ENCODE measurements at places on chromosomes 13 and 19.

DNA sequence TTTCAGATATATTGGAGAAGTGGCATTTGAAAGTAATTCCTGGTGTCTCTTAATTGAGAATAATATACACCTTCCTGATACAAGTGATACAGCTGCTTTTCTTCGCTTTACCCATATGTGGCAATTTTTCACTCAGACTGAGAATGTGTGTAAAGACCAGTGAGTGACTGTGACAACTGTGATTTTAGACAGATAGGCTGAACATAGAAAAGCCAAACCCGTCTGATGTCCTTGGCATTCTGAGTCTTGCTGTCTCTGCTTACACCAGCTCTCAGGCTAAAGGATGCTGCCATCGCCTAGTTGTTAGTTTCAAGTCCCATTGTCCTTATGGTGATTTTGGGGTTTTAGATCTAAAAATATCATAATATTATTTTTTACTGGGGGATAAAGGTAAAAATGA is 492.6 kb downstream of the RFC3 start:
- no peak for ATAC-seq

DNA sequence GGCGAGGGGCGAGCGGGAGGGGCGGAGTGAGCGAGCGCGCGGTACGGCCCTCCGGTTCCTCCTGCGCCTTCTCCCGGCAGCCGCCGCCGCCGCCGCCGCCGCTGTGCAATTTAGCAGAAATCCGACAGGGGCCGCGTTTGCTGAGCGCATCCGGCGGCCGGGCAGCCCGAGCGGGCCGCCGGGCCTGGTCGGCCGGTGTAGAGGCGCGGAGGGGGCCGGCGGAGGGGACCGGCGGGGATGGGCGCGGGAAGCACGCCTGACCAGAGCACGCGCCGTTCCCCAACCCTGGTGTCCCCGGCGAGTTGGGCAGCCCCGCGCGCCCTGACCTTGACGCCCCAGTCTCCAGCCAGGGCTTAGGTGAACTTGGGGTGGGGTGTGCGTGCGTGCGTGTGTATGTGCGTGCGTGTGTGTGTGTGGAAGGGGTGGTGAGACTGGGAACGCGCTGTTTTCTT is 144.5 kb upstream of the ZNF536 start:
- ATAC-seq = peak; percentile 61

GRCh38 chr19:15154002-15154612 is 46.7 kb downstream of the NOTCH3 start:
- ATAC-seq = peak; percentile 63

DNA sequence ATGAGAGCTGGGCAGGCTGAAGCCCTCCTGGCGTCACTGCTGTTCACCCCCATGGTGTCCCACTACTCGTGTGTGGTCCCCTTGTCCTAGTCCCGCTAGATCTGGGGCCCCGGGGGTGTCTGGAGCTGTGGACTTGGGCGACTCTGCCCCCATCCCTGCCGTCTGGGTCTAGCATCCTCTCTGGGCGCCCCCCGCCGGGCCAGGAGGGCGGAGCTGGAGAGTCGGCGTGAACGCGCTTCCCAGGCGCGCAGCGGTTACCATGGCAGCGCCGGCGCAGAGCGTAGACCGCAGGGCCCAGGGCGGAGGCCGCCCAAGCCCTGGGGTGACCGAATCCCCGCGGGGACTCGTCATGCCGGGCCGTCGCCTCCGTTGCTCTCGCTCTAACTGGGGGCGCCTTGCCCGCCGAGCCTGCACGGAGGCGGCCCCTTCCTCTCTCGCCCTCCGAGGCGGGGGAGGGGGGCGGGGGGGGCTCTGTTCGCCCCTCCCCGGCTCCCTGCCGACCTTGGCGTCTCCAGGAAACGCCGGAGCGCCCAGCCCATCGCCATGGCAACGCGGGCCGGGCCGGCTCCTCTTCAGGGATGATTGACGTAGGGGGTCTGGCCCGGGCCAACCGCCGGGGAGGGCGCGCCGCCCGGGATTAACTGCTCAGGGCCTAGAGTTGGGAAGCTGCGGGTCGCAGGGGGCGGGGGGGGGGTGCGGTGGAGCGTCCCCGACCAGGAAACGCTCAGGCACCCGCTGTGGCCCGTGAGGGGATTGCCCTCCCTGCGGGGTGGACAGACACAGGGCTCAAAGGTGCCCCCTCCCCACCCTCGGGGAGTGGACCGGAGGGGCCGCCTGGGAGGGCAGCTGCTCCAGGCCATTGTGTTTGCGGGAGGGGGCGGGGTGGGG is 8.9 kb downstream of the ISYNA1 start:
- ATAC-seq = peak; percentile 31

GRCh38 chr13:70473907-70474306 is 365.7 kb upstream of the KLHL1 start:
- ATAC-seq = no peak

DNA sequence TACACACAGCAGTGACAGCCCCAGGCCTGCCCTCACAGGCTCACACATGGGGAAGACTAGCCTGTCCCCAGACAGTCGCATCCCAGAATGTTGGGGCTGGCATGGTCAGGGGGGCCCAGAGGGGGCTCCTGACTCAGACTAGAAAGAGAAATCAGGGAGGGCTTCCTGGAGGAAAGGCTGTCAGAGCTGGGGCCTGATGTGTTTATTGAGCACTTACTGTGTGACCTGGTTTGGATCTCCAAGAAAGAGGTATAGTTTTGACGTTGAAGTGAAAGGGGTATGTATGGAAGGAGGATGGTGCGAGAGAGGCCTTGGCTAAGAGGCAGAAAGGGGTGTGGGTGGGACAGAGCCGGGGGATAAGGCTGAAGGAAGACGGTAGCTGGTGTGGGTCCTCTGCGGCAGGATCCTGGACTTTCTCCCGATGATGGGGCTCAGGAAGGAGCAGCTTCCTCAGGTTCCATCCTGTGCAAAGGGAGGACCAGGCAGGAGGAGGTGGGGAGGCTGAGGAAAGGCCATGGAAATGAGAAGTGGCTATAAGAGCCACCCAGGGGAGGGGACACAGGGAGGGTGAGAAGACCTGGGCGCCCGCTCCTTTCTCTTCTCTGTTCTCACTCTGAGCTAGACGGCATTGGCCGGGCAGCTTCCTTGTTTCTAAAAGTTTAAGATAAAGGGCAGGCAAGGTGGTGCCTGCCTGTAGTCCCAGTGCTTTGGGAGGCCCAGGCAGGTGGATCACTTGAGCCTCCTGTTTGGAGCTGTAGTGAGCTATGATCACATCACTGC is 16.1 kb upstream of the BCL3 start:
- ATAC-seq = peak; percentile 9

GRCh38 chr13:97573011-97573410 is 139.0 kb downstream of the RAP2A start:
- no peak for ATAC-seq

- no peak for ATAC-seq
These were observed 70.6 kb downstream of the MTUS2 start for GRCh38 chr13:28890712-28891111.

DNA sequence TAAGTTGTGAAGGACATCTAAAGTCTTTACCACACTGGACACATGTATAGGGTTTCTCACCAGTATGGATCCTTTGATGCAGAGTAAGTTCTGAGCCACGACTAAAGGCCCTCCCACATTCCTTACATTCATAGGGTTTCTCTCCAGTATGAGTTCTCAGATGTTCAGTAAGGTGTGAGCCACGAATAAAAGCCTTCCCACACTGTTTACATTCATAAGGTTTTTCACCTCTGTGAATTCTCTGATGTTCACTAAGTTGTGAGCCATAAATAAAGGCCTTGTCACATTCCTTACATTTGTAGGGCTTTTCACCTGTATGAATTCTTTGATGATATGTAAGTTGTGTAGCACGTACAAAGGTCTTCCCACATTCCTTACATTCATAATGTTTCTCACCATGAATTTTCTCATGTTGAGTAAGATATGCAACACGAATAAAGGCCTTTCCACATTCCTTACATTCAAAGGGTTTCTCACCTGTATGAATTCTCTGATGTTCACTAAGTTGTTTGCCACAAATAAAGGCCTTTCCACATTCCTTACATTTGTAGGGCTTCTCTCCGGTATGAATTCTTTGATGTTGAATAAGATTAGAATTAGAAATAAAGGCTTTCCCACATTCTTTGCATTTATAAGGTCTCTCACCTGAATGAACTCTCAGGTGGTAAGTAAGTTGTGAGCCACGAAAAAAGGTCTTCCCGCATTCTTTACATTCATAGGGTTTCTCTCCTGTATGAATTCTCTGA is 29.8 kb downstream of the ZNF571 start:
- no peak for ATAC-seq

GRCh38 chr13:77002590-77003190 is 10.8 kb downstream of the CLN5 start:
- ATAC-seq = no peak

DNA sequence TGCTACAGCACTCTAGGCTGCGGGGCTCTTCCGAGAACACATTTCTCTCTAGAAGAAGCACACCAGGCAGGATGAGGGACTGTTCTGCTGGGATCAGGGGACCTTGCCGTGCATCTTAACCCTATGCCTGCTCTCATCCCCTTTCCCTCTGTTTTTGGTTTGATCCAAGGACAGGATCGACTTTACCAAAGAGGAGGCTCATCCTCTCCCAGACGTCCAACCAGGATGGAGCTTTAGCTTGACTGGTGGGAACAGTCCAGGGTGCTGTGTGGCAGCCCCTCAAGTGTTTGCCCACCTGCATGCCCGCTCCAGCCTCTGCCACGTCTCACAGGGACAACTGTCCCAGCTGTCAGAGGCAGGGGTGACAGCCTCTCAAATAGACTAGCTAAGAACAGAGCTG is 42.3 kb upstream of the KCTD15 start:
- no peak for ATAC-seq

GRCh38 chr19:1942934-1943555 is 2.1 kb downstream of the CSNK1G2 start:
- ATAC-seq = peak; percentile 0

DNA sequence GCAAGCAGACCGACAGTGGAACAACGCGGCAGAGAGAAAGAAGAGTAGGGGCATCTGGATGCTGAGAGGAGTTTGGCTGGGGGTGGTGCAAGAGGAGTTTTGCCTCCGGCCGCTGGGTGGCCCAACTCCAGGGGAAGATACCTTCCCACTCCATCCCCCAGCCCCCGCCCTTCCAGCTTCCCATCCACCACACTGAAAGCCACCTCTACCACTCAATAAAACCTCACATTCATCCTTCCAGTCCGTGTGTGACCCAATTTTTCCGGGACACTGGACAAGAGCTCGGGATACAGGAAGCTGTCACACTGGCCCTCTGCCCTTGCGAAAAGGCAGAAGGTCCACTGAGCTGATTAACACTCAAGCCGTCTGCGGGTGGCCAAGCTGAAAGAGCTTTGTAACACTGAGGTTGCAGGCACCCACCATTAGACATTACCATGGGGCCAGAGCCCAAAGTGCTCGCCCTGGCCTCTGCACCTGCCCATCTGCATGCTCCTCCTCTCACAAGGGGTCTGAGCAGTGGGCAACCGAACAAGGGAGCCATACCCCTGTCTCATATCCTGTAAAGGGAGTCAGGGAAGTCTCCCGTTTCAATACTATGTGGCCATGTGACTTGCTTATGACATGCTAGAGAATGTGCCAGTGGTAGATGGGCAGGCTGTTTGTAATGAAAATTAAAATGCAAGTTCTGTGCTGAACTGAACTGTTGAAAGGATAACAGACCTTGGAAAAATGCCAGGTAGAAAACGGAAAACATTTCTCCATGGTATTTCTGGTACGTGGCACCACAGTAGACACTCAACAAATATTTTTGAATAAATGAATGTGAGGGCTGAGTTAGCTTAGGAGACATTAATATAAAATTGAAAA is 205.1 kb upstream of the STARD13 start:
- ATAC-seq = no peak

DNA sequence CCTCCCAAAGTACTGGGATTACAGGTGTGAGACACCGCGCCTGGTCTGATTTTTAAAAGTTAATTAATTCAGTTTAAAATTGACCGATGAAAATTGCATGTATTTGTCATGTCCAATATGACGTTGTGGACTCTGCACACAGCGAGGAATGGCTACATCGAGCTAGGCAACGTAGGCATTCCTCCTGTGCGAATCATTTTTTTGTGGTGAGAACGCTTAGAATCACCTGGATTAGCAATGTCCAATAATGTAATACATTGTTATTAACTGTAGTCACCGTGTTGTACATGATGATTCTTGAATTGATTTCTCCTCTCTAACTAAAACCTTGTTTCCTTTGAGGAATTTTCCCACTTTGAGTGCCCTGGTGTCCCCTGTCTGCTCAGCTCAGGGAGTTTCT is 3.4 kb downstream of the LAIR2 start:
- no peak for ATAC-seq

- peak; percentile 48 for ATAC-seq
These were observed 12.4 kb upstream of the ELAVL1 start for GRCh38 chr19:8017808-8018207.

- ATAC-seq = no peak
These were observed 2.2 kb downstream of the C3 start for GRCh38 chr19:6718111-6718740.

- ATAC-seq = no peak
These were observed 12.7 kb downstream of the LAIR1 start for GRCh38 chr19:54352041-54352440.

- peak; percentile 48 for ATAC-seq
These were observed 13.0 kb downstream of the RBM26 start for GRCh38 chr13:79392882-79393563.

DNA sequence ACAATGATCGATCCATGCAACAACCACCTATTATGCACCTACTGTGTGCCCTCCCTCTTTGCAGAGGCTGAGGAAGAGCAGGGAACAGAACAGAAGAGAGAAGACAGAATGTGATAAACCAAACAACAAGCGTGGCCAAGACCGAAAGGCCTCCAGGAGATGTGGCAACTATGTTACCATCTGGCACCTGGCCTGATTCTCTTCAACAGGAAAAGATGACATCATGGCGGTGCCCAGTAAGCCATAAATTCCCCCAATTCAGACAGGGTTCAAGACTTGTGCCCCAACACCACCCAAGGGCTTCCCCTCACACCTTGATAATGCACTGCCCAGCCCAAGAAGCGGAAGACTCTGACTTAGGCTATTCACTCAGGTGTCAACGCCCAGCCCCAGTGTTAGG is 44.3 kb downstream of the SLC7A1 start:
- peak; percentile 86 for ATAC-seq

- peak; percentile 36 for ATAC-seq
These were observed 62.4 kb upstream of the SERP2 start for GRCh38 chr13:44311011-44311780.

GRCh38 chr13:27130979-27131623 is 40.5 kb downstream of the USP12 start:
- peak; percentile 94 for ATAC-seq

- ATAC-seq = no peak
These were observed 354.9 kb downstream of the PCDH9 start for GRCh38 chr13:66875264-66875663.

GRCh38 chr13:27712421-27712820 is 79.9 kb upstream of the GSX1 start:
- ATAC-seq = peak; percentile 41

DNA sequence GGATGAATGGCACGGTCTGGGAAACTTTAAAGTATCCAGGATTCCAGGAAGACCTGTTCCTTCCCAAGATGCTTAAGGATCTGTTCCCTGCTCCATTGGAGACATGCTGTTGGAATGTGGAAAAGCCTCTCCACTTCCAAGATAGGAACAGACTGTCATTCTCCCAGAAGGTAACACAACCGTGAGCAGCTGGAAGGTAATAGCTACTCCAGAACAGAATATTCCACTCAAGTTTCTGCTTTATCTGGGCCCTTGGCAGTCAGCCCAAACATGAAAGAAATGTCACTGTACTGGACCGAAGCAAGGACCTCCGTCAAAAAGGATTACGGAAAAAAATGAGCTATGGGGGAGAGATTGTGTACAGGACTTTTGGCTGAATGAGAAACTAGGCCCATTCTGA is 420.9 kb upstream of the NBEA start:
- no peak for ATAC-seq

Measured in esophagus mucosa (tissue), 1 donor.